ENCODE measurements at places on chromosomes 12 and 14.

GRCh38 chr14:94341656-94342333, 18.7 kb upstream of the SERPINA6 start:
- DNase-seq, result no peak

DNA sequence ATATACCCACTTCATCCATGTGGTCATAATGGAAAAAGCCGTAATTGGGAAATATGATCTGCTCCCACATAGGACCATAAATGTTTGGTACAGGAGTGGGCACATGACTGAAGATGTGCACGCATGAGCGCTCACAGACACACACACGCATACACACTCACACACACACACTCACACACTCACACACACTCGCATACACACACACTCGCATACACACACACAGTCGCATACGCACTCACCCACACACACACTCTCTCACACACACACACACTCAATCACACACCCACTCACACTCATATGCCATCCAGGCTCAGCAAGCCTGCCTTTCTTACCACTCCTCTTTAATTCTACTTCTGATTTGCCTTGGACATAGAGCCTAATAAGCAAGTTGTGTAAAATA, 45.6 kb upstream of the EGLN3 start:
- no peak for DNase-seq

DNA sequence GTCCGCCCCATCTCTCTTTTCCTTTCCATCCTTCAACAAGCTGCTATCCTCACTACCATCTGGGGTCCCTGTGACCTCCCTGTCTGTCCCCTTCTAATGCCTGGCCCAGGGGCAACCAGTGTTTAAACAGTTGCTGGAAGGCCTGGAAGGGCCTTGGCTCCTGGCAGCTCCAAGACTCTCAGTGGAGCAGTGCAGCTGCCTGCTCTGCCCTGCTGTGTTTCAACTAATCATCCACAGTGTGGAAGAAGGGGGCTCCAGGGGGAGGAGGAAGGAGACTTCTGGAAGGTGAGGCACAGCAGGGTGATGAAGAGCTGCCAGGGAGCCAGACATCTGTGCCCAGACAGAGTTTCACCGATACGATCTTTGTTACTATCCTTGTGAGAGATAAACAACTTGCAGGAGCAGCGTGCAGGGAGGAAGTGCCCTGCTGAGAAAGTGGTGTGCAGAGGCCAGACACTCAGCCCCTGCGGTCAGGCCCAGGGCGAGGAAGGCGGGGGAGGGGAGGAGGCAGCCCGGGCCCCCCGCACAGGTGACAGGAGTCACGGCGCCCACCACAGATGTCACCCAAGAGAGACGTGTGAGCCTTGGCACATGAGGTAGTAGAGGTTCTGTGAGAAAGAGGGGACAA, 1061.8 kb downstream of the BCL11B start:
- DNase-seq, result peak; percentile 75

GRCh38 chr14:53714495-53715192, 242.0 kb downstream of the BMP4 start:
- no peak for DNase-seq

- DNase-seq, result no peak
Observed at GRCh38 chr12:58750484-58750883, 169.8 kb downstream of the LRIG3 start.

- DNase-seq, result no peak
Observed at GRCh38 chr12:46917821-46918220, 92.0 kb upstream of the SLC38A4 start.

GRCh38 chr12:2999265-2999841, 40.2 kb downstream of the TEAD4 start:
- no peak for DNase-seq

DNA sequence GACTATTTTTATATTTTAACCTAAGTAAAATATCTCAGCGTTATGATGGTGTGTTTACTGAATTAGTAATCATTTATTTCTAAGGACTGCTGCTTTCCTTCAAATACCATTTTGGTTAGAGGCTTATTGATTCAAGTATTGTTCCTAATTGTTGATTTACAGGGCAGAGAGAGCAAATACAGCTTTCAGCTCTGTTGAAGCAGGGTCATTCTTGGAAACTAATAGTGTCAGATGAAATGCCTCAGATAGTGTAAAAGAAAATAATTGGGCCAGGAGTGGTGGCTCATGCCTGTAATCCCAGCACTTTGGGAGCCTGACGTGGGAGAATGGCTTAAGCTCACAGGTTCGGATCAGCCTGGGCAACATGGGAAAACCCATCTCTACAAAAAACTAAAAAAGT, 249.3 kb downstream of the FUT8 start:
- no peak for DNase-seq

GRCh38 chr14:102588821-102589220, 3.6 kb upstream of the RCOR1 start:
- DNase-seq, result no peak

DNA sequence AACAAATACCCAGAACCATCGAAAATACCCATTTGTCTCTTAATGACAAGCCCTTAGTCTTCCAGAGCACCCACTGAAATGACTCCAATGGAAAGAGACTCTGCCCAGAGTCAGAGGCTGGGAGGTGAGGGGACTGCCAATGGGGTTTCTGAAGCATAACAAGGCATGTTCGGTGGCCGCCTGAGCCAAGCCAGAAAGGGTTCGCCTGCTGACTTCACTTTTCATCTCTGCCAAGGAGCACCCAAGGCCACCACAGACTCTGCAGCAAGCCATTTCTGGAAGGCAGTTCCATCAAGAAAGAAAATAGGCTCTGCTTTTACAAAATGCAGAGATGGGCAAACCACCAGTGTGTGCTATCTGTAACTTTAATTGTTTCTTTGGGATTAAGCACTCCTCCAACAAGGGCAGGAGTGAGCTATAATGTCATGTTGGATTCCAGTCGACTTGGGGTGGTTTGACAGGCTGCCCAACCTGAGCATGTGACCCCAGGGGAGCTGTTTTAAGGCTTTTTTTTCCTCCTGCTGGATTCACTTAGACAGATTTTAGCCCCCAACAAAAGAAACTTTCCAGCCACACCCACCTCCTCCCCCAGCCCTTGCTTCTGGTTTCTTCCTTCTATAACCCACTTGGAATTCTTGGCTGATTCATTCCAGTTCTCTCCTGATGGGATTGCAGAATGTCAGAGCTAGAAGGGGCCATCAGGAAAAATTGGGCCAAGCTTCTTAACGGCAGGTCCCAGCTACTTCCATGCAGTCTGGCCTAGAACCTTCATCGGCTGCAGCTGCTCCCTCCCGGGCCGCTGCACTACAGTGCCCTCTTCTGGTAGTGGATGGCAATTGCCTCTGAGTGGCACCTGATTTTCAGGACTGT, 24.1 kb downstream of the CKAP4 start:
- peak; percentile 70 for DNase-seq

- no peak for DNase-seq
Observed at GRCh38 chr12:52171950-52172512, 19.8 kb downstream of the KRT80 start.

DNA sequence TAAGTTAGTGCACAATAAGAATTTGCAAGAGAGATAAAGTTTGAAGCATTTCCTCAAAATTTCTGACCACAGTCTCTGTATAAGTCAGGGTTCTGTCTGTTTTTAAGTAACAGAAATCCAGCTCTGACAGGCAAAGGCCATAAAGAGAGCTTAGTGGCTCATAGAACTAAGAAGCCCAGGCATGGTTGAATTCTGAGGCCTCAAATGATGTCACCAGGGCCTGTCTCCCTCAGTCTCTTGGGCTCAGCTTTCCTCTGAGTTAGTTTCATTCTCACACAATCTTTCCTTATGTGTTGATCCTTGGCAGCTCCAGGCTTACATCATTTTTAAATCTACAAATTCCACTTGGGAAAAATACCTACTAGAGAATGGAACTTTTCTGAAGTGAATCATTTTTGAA, 173.4 kb upstream of the ATP2B1 start:
- no peak for DNase-seq

- no peak for DNase-seq
Observed at GRCh38 chr14:94989946-94990345, 167.4 kb downstream of the DICER1 start.

DNA sequence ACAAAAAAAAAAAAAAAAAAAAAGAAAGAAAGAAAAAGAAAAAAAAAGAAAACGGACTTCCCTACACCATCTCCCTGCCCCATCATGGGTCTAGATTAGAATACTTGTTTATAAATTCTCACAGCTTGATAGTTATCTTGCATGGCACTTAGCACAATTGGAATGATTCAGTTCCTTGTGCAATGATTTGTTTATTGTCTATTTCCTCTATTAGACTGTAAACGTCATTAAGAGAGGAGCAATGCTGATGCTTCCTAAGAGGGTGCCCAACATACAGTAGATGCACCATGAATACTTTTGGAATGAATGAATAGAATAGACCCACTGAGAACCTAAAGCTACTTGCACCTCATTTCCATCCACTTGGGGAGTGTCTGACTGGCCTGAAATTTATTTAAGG, 40.8 kb downstream of the PAX9 start:
- no peak for DNase-seq

DNA sequence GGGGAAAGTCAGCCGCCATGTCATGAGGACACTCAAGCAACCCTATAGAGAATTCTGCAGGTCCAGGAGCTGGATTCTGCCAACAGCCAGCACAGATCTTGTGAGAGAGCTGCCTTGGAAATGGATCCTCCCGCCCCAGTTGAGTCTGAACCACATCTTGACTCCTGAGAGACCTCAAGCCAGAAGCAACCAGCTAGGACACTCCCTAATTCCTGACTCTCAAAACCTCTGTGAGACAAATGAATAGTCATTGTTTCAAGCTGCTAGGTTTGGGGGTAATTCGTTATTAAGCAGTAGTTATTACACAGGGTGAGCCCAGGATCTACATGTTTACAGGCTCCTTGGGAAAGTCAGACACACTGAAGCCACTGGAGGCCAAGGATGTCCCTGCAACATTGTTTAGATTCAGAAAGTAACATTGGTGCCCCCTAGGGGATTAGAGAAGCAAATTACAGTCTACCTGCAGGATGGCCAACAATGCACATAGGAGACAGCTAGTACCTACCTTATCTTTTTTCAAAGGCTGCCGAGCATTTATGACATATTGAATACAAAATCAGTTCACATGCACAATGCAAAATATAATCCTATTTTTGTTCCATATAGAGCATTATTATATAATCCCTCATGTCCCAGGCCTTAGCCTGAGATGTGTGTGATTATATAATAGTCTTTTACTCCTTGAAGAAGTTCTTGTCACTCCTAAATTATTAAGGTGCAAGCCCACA, 57.9 kb upstream of the FICD start:
- peak; percentile 48 for DNase-seq

GRCh38 chr12:47054659-47055058, 24.8 kb upstream of the PCED1B start:
- DNase-seq, result no peak

GRCh38 chr12:95805864-95806671, 15.5 kb upstream of the NTN4 start:
- DNase-seq, result peak; percentile 19

- no peak for DNase-seq
Observed at GRCh38 chr12:132788375-132789098, 26.9 kb upstream of the ANKLE2 start.

- no peak for DNase-seq
Observed at GRCh38 chr14:83173687-83174086, 1640.0 kb upstream of the SEL1L start.

- DNase-seq, result peak; percentile 69
Observed at GRCh38 chr14:103910262-103910935, 17.9 kb upstream of the TDRD9 start.

DNA sequence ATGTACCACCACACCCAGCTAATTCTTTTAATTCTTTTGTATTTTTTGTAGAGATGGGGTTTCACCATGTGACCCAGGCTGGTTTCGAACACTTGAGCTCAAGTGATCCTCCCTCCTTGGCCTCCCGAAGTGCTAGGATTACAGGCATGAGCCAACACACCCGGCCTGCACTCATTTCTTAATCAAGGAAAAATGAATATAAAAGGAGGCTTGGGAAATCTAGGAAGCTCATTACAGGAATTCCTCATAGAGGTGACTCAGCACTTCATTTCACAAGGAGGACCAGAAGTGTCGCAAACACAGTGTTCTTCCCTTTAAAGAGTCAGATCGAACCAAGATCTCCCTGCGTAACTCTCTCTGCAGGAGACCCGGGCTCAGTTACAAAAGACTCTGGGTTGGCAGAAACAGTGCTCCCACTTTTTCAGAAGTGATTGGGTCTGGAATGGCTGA, 30.3 kb downstream of the NFKBIA start:
- DNase-seq, result no peak

- no peak for DNase-seq
Observed at GRCh38 chr12:92553389-92553788, 149.4 kb upstream of the PLEKHG7 start.

DNA sequence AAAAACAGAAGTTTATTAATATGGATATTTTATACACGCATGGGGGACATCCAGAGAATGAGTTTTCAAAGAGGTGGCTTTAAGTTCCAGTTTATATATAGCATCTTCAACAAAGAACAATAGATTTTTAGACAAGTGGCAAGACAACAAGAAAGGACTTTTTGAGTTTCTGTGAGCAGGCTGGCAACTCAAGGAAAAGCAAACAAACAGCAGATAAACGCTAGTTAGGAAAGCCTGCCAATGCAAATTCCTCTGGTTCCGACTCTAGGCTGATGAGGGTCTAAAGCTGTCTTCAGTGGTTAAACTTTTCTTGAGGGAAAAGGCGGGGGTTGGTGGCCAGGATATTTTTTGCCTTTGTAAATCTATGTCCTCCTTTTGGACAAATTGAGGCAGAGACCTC, 78.4 kb upstream of the EEA1 start:
- no peak for DNase-seq

- peak; percentile 24 for DNase-seq
Observed at GRCh38 chr12:10849425-10849878, at the start of gene PRR4. Gene PRR4, minus strand, starts transcription at chr12:10849475. Its CDS starts 38 bp downstream, at chr12:10849437.

DNA sequence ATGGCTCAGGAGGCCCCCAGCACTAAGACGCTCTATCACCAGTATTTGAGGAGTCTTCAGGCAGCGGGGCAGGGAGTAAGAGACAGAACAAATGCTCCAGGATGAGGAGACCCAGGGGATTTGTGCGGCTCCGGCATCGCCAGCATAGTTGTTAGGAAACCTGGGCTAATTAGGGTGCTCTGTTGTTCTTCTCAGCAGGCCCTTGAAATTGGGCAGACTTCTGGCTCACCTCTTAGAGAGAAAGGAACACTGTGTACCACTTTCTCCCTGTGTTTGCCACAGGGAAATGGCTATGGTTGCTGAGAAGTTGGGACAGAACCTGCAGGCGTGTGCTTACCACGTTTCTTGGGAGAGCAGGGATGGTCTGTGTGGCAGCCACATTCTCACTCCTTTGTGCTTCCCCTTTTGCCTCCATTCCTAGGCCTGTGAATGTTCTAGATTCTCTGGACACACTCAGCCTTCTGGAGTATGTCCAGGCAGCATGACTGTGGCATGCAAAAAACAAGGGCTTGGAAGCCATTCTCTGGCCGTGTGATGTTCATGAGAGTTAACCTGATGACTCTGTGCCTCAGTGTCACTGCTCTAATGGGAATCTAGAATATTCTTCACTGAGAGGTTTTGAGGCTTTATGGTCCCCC, 109.0 kb downstream of the CHST11 start:
- no peak for DNase-seq

DNA sequence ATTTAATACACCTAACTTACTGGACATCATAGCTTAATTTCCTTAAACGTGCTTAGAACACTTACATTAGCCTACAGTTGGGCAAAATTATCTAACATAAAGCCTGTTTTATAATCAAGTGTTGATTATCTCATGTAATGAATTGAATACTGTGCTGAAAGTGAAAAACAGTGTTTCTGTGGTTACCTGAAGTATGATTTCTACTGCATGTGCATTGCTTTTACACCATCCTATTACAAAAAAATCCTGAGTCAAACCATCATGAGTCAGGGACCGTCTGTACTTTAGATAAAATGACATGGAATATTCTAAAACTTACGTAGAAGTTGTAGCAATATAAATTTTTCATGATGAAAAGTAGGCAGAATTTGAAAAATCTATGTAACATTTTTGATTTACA, 32.8 kb downstream of the TBC1D15 start:
- no peak for DNase-seq

- no peak for DNase-seq
Observed at GRCh38 chr14:96783915-96784224, 13.3 kb upstream of the VRK1 start.

Measured in CD4-positive, CD25-positive, alpha-beta regulatory T cell (primary cell).